ENCODE measurements at places on chromosomes 6 and 20.

GRCh38 chr20:60113771-60114170, 155.5 kb downstream of the CDH26 start:
- DNase-seq, result no peak

DNA sequence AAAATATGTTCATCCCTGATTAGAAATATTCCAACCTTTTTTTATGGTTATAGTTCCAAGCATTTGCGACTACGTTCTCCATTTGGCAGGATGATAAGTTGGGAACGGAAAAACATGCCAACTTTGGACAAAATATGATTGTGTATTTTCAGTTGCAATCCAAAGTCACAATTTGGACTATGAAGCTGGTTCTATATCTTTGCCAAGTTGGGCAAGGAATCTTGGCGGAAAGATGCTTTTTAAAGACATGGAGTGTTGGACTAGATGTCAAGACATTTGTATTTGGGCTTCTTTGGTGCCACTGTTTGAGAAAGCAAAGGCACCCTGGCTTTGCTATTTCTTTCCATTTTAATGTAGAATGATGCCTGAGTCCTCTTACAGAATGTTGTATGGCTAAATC, 33.3 kb upstream of the JAG1 start:
- DNase-seq, result no peak

DNA sequence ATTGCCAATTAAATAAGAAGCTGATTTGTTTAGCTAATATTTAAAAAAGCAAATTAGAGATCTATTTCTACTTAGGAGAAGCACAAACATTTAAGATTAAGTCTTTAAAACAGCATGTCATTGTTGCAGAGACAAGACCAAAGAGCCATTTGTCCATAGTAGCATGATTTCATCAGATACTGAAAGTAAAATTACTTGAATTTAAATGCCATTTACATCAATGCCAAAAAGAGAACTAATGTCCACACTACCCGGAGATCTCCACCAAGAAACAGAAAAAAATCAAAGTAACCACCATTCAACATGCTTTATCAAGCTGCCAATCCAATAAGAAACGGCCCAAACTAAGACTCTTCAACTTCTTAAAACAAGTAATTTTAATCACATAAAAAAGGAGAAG, 15.7 kb downstream of the AURKA start:
- DNase-seq, result no peak

- peak; percentile 67 for DNase-seq
These were observed 69.6 kb downstream of the SSR1 start for GRCh38 chr6:7243179-7243981.

DNA sequence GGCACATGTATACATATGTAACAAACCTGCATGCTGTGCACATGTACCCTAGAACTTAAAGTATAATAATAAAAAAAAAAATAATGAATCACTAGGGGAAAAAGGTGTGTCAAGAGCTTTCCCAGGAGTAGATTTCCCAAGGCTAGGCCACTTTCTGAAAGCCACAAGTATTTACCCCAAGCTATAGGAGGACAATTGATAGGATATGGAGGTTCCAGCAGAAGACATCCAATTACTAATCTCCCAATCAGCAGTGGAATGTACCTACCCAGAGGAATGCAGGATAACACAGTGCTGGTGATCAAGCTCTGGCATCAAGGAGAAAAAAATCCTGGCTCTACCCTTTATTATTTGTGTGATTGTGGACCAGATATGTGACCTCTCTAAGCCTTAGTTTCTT, 562.7 kb downstream of the RFPL4B start:
- DNase-seq, result peak; percentile 75

GRCh38 chr6:73263570-73263909, 544 bp upstream of the KHDC1 start:
- DNase-seq, result peak; percentile 20

- DNase-seq, result peak; percentile 21
These were observed 100.2 kb upstream of the SLC35B3 start for GRCh38 chr6:8535519-8535918.

GRCh38 chr6:12977806-12978205, 261.2 kb downstream of the PHACTR1 start:
- DNase-seq, result no peak

- DNase-seq, result peak; percentile 68
These were observed 141.1 kb downstream of the PDSS2 start for GRCh38 chr6:107318100-107318736.

DNA sequence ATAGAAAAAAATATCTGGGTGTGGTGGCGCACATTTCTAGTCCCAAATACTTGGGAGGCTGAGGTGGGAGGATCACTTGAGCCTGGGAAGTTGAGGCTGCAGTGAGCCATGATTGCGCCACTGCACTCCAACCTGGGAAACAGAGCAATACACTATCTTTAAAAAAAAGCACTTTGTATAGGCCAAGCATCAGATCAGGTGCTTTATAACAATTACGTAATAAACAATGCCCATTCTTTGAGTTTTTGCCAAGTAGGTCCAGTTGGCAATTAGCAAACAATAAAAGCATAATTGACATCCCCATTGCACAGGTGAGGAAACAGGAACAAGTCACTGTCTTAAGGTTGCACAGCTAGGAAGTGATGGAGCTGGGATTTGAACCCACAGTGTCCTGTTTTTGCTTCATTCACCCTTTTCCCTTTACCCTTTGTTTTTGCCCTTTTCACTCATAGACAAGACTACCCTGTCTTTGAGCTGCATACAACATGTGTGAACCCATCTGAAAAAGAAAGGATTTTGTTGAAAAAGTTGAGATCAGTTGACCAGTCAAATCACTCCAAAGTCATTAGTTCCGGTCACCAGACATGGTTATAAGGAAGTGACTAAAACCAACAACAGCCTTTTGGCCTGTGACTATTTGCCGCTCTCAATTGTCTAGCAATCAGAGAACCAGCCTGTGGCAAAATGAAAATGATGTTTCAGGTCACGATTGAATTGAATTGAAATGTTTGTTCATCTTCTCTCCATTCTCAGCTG, 303.6 kb downstream of the TFAP2C start:
- DNase-seq, result no peak

DNA sequence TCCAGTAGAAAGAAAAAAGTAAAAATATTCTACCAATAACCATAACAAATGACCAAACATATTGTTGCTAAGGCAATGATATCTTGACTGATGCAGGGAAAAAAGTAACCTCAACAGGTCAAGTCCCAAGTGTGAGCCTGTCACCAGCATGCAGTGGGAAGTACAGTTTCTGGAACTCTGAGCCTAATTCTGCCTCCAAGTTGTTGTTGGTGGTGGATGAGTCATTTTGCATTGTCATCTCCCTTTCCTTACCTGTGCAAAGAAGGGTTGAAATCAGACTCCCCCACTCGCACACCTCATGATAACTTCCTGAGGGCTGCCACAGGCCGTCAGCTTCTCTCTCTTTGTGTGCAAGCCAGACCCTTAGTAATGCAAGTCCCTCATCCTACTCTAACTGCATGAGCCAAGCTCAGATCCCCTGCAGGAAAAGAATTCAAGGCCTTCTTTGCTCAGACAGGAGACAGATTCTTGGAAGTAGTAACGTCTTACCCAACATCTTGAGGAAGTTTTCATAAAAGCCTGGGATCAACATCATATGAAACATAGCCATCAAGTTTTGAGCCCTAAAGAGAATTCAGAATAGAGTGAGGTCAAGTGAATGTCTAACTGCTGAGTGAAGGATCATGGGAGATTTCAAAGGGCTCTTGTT, 207.6 kb upstream of the FOXA2 start:
- DNase-seq, result no peak

- DNase-seq, result no peak
These were observed 41.8 kb downstream of the TFEB start for GRCh38 chr6:41693281-41694240.

- DNase-seq, result no peak
These were observed 66.8 kb downstream of the ZFP64 start for GRCh38 chr20:52124821-52125220.

- no peak for DNase-seq
These were observed 131.3 kb downstream of the GMDS start for GRCh38 chr6:2114100-2114499.

DNA sequence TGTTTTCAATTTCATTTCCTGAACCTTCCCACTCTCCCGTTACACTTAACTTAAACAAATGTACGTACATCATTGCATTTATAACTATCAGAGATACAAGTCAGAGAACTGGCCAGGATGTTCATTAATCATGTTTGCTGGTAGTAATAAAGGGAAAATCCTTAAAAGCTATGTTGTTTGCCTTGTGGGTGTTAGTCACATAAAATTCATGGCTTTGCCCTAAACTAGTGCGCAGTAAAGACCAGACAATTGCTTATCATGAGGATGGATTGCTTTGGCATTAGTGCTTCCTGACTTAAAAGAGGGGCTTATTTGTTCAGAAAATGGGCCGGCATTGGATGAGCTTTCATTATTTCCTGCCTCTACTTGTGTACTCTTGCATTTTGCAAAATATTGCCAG, 1037.3 kb upstream of the FLRT3 start:
- DNase-seq, result no peak

DNA sequence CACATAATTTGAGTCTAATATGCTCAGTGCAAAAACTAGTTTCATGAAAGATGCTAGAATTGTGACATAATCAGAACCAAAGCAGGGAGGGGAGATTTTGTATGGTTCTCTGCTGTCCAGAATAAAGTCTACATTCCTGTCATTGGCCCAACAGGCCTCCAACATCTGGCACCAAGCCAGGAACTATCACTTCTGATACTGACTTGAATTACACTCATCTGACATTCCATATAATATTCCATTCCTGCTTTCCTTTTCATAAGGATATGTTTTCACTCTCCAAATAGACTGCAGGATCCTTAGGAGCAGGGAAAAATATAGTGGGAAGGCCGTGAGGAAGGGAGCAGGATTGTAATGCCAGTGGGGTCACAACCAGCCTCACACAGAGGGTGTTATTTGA, 84.6 kb upstream of the BTN3A2 start:
- DNase-seq, result no peak

GRCh38 chr6:83815631-83816272, 37.4 kb upstream of the RIPPLY2 start:
- peak; percentile 29 for DNase-seq

- peak; percentile 78 for DNase-seq
These were observed 8.4 kb downstream of the EPB41L2 start for GRCh38 chr6:131054392-131055250.

DNA sequence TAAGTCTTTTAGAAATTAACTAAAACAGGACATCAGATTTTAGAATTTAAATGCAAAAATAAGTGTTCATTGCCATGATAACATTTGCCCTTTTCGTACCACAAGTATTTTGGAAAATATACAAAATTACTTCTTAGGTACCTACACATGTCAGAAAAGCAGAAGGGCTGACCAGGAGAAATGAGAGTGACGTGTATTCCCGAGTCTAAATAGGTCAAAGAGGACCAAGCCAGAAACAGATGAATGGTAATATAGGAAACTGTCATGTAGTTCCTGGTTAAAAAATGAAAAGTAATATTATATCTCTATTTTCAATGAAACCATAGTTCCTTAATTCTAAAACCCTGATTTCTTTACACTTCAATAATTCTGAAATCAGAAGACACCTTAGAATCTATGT, 126.2 kb downstream of the IPCEF1 start:
- DNase-seq, result no peak

DNA sequence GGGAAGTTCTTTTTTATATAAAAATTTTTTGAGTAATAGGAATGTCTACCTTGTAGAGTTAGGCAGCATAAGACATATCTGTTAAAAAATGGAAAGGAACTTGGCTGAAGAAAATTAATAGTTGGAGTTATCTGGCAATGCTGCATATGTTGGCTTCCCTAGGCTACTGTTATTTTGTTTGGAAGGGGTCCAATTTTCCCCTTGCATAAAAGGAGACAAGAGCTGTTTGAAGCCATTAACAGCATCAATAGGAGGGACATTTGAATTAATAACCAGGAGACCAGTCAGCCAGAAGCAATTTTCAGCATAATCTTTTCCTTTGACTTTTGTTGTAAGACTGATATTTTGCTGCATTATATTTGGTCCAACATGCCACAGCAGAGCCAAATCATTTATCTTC, 80.9 kb upstream of the TAB2 start:
- DNase-seq, result peak; percentile 27

DNA sequence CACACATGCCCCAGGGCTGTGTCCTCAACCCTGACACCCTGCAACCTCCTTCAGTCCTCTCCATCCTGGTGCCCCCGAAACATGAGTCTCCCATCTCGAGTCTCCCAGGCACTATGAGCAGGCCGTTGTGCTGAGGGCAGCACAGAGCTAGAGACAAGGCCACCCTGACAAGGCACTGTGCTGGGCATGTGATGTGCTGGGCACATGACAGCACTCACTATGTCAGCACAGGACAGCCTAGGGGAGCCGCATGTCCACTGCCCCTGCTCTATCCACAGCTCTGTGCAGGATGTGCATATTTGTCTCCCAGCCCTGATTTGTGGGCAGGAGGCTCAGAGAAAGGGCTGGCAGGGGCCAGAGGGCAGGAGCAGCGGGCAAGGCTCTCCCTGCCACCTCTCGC, 362.1 kb upstream of the AGPAT4 start:
- DNase-seq, result no peak

DNA sequence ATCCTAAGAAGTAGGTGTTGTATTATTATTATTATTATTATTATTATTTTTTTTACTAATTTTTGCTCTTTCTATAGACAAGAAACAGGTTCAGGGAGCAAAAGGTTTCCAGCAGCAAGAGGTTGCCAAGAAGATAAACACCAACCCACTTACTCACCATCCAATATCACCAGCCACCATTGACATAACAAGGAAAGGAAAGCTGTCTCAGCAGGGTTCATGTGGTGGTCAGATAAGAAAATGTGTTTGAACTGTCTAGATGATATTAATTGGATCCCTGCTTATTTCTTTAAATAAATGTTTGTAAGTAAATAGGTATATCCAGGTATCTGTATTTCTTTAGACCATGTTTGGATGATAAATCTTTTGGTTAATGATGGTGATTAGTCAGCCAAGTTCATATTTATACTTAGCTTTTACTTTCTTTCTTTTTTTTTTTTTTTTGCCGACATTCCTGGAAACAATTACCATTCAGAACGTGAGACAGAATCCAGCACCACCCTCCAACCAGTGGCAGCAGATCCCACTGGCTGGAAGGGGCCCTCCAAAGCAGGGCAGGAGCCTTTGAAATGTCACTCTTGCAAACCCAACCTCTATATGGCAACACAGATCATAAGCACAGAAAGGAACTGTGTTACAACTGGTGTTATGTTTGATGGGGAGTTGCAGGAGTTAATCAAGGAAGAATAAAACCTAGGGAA, 139.2 kb upstream of the ECI2 start:
- DNase-seq, result peak; percentile 14

DNA sequence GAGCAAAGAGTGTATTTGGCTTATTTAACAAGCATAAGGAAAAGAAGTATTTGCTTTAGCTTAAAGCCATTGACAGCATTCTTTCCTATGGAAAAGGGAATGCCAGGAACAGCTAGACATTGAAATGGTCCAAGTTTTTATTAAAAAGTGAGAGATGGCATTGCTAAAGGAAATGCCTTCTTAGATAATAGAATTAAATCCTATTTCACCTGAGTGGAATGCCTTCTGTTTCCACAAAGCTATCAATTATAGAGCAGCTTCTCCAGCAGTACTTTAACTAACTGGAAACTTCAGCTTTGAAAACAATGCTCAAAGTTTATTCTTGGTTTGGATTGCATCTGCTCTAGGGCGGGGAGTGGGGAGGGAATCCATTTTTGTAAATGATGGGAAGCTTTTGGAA, 85.1 kb upstream of the CNKSR3 start:
- DNase-seq, result no peak

Data from EL (cell line).